ENCODE measurements at places on chromosomes 11 and 22.

- DNase-seq: peak; percentile 31
Measured at GRCh38 chr11:117600234-117600783, 196.7 kb downstream of the DSCAML1 start.

DNA sequence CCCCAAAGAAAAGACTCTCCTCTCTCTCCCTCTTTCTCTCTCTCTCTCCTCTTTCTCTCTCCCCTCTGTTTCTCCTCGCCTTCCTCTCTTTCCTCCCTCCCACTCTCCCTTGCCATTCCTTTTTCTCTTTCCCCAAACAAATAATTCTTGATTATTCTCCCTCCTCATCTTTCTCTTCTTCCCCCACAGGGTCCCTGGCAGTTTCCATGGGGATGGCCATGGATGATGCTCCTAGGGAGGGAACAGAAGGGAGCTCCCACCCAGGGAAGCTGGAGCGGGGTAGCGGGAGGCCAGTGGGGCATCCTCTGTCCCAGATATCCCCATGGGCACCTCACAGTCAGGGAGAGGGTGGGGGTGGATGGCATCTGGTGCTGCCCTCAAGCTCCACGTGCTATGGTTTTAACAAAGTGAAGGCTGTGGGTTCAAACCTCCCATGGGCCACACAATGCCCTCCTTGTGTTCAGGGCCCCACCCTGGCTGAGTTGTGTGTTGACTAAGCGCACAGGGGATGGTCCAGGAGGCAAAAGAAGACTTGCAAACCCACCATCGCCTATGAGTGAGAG, 266.4 kb downstream of the BUD13 start:
- DNase-seq: no peak

DNA sequence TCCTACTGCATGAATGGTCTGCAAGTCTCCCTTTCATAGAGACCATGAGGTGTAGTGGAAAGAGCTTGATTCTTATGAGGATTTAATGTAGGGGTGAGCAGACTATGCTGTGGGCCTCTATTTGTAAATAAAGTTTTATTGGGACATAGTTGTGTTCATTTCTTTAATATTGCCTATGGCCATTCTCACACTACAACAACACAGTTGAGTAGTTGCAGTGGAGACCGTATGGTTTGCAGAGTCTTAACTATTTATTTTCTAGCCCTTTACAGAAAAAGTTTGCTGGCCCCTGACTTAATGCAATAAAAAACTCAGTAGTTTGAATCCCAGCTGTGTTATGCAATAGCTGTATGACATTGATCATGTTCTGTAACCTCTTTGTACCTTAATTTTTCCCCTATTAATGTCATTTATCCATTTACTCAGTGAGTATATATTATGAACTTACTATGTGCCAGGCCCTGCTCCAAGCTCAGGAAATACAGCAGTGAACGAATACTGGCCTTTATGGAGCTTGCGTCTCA, 106.3 kb downstream of the ATXN10 start:
- no peak for DNase-seq

- no peak for DNase-seq
Measured at GRCh38 chr11:126834149-126834548, 166.4 kb downstream of the KIRREL3 start.

DNA sequence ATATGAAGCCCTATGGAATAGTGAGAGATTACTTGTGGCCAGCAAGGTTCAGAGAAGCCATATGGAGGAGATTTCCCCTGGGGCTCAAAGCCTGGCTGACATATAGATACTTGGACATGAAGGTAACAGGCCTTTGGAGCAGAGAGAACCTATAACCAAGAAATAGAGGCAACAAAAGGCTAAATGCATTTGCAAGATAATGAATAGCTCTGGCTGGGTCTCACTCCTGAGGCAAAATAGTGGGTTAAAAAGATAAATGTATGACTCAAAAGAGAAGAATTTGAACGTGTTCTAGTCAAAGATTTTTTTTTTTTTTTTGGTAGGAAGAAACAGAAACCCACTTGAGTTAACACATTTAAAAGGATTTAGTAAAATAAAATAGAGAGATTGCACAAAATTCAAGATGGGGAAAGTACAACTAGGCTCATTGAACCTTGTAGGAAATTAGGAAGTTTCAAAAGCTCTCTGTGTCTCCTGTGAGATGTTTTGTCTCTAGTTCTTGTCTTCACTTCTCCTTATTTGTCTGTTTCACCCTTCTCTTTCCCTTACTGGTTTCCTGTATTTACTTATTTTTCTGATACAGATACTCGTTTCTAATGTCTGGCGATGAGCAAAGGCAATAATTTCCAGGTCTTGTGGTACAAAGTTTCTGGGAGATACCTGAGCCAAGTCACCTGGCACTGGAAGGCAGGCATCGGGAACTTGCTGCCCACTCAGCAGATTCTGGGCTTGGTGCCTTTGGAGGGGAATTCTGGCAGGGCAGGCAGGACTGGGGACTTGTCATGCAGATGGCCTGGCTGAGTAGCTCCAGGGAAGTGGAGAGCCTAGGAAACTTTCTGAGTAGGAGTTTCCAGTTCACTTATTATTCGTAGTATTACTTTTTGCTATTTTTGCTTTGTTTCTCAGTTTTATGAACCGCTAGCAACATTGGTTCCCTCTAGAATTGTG, 49.2 kb upstream of the SESN3 start:
- no peak for DNase-seq

- DNase-seq: no peak
Measured at GRCh38 chr11:57471496-57471895, 11.2 kb downstream of the RTN4RL2 start.

DNA sequence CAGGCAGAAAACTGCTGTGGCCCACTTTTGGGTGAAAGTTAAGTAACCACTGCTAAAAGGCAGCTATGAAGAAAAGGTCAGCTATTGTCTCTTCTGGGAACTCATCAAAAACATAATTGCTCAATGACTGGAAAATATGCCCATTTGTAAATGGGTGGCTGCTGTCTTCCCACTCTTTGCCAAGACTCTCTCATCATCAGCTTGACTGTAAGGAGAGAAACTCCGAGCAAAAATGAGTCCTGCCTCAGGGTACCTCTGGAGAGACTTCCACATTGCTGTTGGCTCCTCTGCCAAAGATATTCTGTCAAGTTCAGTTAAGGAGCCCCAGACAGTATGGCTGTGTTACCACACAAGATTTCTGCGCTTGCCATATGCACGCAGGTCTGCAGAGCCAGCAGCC, 138.7 kb downstream of the BBOX1 start:
- no peak for DNase-seq

GRCh38 chr11:122732342-122733315, 77.1 kb downstream of the UBASH3B start:
- no peak for DNase-seq

- DNase-seq: no peak
Measured at GRCh38 chr11:76684516-76684915, 14.0 kb upstream of the LRRC32 start.

DNA sequence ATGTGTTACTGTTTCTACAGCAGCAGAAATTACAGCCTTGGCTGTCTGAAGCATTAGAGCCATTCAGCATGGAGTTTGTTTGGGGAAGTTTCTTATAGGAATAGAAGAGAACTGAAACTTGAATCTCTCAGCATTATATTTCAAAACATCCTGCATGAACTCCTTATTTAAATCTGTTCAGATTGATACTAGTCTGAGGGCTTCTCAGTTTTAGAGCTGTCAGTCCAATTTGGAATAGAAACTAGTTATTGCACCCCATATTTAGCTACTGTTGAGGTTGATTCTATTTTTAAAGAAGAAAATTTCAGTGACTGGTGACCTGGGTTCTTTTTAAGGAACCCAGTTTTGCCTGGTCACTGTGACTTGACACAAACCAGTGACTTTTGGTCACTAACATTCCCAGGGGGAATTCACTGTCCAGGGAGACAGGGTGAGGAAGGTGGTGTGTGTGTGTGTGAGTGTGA, 126.0 kb upstream of the TTC12 start:
- DNase-seq: no peak

DNA sequence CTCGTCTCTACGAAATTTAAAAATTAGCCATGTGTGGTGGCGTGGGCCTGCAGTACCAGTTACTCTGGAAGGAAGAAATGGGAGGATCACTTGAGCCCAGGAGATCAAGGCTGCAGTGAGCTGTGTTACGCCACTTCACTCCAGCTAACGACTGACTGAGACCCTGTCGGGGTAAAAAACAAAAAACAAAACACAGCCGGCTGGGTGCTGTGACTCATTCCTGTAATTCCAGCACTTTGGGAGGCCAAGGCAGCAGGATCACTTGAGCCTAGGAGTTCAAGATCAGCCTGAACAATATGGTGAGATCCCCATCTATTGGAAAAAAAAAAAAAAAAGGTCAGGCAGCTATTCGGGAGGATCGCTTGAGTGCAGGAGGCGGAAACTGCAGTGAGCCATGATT, 2.4 kb downstream of the PAFAH1B2 start:
- no peak for DNase-seq

DNA sequence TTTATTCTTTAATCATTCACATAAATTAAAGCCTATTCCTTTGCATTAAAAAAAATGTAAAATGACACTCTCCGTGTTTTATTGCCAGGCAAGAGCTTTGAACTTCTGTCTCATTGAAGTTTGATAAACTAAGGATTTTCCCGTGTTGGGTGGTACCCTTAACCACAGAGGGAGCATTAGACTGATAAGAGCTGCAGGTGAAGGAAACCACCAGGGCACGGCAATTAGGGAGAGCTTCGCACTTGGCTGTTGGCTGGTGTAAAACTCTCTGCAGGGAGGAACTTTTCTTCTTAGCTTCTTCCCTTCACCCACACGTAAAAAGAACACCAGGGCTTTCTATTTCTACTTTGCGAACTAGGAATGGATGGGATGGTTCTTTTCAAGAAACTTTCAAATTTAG, 47.0 kb downstream of the CSTPP1 start:
- DNase-seq: no peak

GRCh38 chr11:119297938-119298337, 19.0 kb downstream of the MCAM start:
- no peak for DNase-seq

GRCh38 chr11:9840460-9841004, 176.7 kb downstream of the SWAP70 start:
- no peak for DNase-seq

GRCh38 chr11:84947070-84947469, 680.1 kb downstream of the DLG2 start:
- DNase-seq: no peak

GRCh38 chr11:3782963-3783362, 14.4 kb downstream of the NUP98 start:
- DNase-seq: no peak

GRCh38 chr11:6660712-6661111, 5.1 kb upstream of the DCHS1 start:
- DNase-seq: no peak

- peak; percentile 92 for DNase-seq
Measured at GRCh38 chr11:34234086-34234740, 123.6 kb downstream of the ABTB2 start.

- DNase-seq: no peak
Measured at GRCh38 chr11:92954003-92954402, 15.4 kb upstream of the MTNR1B start.

- peak; percentile 83 for DNase-seq
Measured at GRCh38 chr22:27801616-27802345, at the start of gene MN1. Gene MN1, minus strand, starts transcription at chr22:27801756. Its CDS starts 1,213 bp downstream, at chr22:27800543.

GRCh38 chr11:117417342-117417741, 89.7 kb downstream of the CEP164 start:
- DNase-seq: peak; percentile 33

- no peak for DNase-seq
Measured at GRCh38 chr11:27395556-27396258, 32.7 kb upstream of the CCDC34 start.

DNA sequence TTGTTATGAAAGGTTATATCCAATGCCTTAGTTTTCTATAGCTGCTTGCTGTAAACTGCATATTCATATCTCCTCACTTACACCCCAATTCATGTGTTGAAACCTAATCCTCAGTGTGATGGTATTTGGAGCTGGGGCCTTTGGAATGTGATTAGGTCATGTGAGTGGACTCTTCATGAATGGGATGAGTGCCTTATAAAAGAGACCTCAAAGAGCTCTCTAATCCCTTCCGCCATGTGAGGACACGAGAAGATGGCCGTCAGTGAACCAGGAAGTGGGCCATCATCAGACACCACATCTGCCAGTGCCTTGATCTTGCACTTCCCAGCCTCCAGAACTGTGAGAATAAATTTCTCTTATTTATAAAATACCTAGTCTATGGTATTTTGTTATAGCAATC, 79.3 kb downstream of the CYP2R1 start:
- no peak for DNase-seq

DNA sequence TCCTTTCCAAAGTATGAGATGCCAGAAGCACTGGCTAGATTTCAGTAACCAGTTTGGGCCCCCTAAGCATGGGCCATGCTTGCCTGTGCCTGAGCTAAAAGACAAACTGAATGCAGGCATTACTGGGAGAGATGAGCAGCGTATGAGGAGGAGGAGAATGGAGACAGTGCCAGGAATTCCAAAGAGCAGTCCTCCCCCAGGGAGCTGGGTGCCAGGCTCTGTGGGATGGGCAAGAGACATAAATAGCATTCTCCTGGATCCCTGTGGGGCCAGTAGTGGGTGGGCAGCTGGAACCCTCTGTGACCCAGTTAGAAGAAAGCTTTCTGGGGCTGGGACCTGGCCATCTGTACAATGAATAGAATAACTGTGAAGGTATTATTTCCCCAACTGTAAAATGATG, 235.6 kb downstream of the KCNA4 start:
- no peak for DNase-seq

- DNase-seq: no peak
Measured at GRCh38 chr11:75277991-75278790, 37.6 kb downstream of the TPBGL start.

GRCh38 chr22:32203181-32204039, 1.5 kb downstream of the RFPL2 start:
- DNase-seq: peak; percentile 71

DNA sequence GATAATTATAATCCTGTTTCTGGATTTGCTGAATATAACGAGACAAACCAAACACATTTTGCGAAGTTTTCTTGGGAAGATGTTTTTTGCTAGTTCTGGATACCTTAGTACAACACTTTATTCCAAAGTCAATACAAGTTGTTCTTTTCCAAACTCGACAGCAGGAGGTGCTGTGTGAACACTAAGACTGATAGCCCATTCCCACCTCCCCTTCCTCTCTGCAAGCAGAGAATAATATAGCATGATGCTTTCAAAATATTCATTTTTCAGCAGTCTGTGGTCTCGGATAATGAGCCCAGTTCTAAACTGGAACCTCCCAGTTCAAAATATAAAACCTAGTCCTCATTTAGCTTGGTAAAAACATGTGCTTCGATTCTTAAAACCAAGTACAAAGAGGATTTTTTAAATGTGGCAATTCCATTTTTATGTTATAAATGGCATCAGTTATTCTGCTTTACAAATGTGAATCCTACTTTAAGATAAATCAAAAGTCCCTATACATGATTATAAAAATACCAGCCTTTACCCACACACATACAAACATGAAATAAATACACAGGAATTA, 129.1 kb downstream of the DCDC1 start:
- DNase-seq: no peak

DNA sequence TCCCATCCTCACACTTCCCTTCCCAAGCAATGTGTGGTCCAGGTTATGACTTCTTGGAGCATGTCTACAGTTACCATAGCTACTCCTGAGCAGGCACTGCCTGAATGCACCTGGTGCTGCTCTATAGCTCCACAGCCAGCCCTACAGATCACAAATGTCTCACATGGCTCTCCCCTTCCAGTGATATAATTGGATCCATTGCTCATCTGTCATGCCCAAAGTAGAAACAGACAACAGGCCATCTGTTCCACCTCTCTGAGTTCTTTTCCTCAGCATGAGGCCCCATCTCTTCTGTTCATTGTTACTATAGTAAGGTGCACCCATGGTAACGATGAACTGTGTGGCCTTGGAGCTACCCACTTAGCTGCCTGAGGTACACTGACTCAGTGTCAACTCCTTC, 320.3 kb upstream of the ZC3H12C start:
- DNase-seq: no peak

- DNase-seq: no peak
Measured at GRCh38 chr11:15045891-15046290, 27.5 kb upstream of the CALCB start.

GRCh38 chr11:90646266-90646665, 423.4 kb upstream of the CHORDC1 start:
- no peak for DNase-seq
